HCT116 (cell line): ENCODE measurements at places on chromosomes 5 and 9. TPM values are rescaled to one million over a fixed set of nuclear protein-coding genes. Genes with fewer than 3 reads are reported as not detected.

DNA sequence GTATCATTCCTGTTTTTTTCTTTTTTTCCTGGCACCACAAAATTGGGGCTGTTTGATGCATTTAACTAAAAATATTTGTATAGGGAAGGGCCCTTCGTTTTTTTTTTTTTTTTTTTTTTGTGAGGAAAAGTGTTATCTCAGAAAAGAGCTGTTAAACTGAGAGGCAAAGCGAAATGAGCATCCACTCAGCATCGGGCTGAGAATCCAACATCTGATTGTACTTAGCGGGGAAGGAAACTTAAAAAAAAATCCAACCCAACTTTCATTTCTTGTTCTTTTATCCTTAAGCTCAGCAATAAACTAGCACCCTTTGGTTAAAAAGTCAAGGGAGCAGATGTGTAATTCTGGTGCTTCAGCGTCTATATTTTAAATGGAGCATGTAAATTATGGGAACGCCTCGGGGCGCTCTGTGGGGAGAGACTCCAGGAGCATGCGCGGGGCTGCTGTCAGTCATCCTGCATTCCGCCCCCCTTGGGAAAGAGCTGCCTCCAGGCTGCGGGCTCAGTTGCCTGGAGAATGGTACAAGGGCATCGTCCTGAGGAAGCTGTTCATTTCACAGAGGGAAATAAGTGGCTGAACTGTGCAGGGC, 33.3 kb downstream of the DMRT2 start:
- no peaks in the 10 kb centered on the region for H3K36me3 ChIP-seq
- H3K27me3 ChIP-seq, result no peaks in the 10 kb centered on the region
- H3K27ac ChIP-seq, result no peak overlapping the region
- DNase-seq, result no peak
- no peak overlapping the region for H3K4me3 ChIP-seq

GRCh38 chr9:95249986-95250385, 67.5 kb downstream of the FANCC start:
- H3K27ac ChIP-seq, result no peak overlapping the region
- H3K27me3 ChIP-seq, result no peaks in the 10 kb centered on the region
- H3K36me3 ChIP-seq, result peaks cover 3% of the 10 kb centered on the region; the same call in 1 of the 2 replicates
- DNase-seq, result no peak
- H3K4me3 ChIP-seq, result no peak overlapping the region

- no peaks in the 10 kb centered on the region for H3K27me3 ChIP-seq
- H3K36me3 ChIP-seq, result no peaks in the 10 kb centered on the region
- H3K4me3 ChIP-seq, result no peak overlapping the region
- no peaks in the 10 kb centered on the region for H3K4me1 ChIP-seq
- no peak overlapping the region for H3K27ac ChIP-seq
- DNase-seq, result no peak
Observed at GRCh38 chr5:176886336-176887251, 12.6 kb downstream of the HK3 start.

DNA sequence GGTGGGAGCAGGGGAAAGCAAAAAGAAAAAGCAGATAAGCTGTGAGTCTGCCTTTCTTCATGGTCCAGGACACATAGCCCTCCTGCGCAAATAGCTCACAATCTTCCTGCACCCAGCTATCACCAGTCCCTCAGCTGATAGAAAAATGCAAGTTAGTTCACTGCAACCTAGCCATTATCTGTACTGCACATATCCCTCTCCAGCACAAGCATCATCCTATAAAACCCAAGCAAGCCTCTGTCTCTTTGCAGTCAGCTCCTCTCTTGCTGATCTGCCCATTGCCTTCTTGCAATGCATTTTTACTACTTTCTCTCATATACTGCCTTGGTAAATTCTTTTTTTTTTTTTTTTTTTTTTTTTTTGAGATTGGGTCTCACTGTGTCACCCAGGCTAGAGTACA, 20.0 kb upstream of the MSANTD3 start:
- no peak overlapping the region for H3K4me3 ChIP-seq
- H3K27me3 ChIP-seq, result no peaks in the 10 kb centered on the region
- no peaks in the 10 kb centered on the region for H3K4me1 ChIP-seq

DNA sequence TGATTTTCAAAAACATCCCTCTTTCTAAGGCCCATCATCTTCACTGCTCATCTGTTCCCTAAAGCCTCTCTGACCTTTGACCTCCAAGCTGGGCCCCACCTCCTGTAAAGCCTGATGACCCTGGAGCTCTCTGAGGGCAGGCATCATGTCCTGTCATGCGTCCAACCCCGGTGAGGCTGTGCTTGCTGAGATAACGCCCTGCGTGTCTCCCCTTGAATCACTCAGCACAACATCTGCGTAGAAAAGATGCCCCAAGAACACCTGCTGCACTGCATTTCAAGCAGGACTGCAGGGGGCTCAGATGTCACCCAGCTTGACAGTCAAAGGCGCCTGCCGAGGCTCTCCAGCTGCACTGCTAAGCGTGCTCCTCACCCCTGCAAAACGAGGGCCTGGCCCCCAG, 78.0 kb downstream of the OTULIN start:
- no peak overlapping the region for H3K4me3 ChIP-seq
- H3K27me3 ChIP-seq, result no peaks in the 10 kb centered on the region
- no peaks in the 10 kb centered on the region for H3K4me1 ChIP-seq
- no peak overlapping the region for H3K27ac ChIP-seq
- no peaks in the 10 kb centered on the region for H3K36me3 ChIP-seq

- no peaks in the 10 kb centered on the region for H3K36me3 ChIP-seq
- no peaks in the 10 kb centered on the region for H3K27me3 ChIP-seq
- DNase-seq, result no peak
- H3K4me1 ChIP-seq, result no peaks in the 10 kb centered on the region
- no peak overlapping the region for H3K4me3 ChIP-seq
- H3K27ac ChIP-seq, result no peak overlapping the region
Observed at GRCh38 chr5:131481569-131481968, 153.5 kb downstream of the RAPGEF6 start.

DNA sequence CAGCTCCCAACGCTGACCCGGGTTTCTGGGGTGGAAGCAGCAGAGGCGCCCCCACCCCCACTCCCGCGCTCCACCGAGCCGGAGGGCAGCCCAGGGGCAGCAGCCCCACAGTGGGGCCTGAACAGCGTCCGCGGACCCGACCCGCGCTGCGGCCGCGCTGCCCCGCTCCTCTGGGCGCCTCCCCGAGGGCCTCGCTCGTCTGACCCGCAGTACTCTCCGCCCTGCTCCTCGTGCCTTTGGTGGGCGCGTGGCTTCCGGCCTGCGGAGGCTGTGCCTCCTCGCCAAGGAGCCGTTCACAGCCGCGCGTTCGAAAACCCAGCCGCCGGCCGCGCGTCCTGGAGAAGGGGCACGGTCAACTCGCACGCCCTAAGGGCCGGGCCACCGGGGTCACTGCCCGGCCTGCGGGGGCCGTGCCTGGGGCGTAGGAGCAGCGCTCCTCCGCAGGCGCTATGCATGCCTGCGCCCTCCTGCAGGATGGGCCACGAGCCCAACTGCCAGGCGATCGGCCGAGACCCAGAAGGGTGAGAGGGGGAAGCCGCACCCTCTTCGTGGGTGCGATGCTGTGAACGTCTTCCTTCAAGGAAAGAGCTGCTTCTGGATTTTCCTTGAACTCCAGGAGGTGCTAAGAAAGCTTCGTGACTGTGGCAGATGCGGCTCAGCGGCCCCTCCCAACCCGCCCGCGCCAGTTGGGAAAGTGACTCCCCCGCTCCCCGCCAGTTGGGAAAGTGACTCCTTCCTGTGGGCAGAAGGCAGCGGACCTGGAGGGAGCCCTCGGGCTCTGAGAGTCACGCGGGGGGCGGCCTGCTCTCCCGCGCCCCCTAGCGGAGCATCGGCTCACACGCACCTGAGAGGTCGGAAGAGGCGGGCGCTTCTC, 82.7 kb downstream of the HSD17B3 start:
- H3K4me1 ChIP-seq, result peaks cover 8% of the 10 kb centered on the region
- H3K27ac ChIP-seq, result no peak overlapping the region
- DNase-seq, result no peak
- no peaks in the 10 kb centered on the region for H3K36me3 ChIP-seq
- H3K27me3 ChIP-seq, result 0 out of 2 replicates have a peak, but pooled peaks cover 3% of the 10 kb centered on the region

- H3K27ac ChIP-seq, result no peak overlapping the region
- no peaks in the 10 kb centered on the region for H3K27me3 ChIP-seq
- H3K4me1 ChIP-seq, result no peaks in the 10 kb centered on the region; the same call in 1 of the 2 replicates
- H3K4me3 ChIP-seq, result no peak overlapping the region
Observed at GRCh38 chr5:180347702-180348101, 5.4 kb downstream of the GFPT2 start.

DNA sequence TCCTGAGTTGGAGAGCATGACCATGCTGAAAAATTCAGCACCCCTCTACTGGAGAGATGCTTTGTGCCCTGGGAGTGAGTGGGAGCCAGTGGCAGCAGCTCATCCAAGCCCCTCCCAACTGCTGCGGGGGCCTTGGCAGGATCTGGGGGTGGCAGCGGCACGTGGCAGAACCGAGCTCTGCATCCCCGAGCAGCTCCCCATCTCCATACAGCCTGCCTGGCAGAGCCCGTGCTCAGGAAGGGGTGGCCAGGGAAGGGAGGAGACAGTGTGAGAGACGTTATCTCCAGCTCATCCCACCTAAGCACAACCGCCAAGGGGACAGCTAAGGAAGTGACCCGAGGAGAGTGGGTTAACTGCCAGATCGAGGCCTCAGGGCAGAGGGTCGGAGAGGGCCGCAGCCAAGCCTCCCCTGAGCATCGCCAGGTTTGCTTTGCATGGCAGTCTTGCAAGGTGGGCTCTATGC, 17.2 kb upstream of the DPM2 start:
- H3K27ac ChIP-seq, result peak overlapping the region; percentile 79
- no peak for DNase-seq

DNA sequence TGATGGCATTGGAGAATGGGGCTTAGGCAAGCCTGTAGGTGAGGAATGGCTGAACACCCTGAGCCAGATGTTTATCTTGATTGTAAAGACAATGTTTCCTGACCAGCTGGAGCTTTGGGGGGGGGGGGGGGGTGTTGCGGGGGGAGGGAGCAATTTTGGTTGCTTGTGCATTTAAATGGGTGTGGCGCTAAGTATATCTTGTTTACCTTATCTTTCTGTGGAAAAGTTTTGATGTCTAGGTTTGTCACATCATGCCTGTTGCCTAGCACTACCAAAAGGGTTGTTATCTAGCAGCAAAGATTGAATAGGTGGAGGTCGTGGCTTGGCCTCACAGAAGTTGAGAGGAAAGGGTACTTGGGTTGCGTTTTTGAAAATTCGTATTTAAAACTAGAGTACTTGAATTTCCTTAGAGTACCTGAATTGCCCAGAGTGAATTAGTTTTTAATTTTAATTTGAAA, 1.3 kb downstream of the SMAD5 start:
- no peaks in the 10 kb centered on the region for H3K36me3 ChIP-seq
- no peaks in the 10 kb centered on the region for H3K27me3 ChIP-seq
- peak overlapping the region; percentile 70 for H3K4me3 ChIP-seq
- peaks cover 15% of the 10 kb centered on the region for H3K4me1 ChIP-seq
- DNase-seq, result no peak

- H3K4me3 ChIP-seq, result no peak overlapping the region
- no peaks in the 10 kb centered on the region for H3K36me3 ChIP-seq
- peaks cover 9% of the 10 kb centered on the region for H3K27me3 ChIP-seq
- H3K27ac ChIP-seq, result no peak overlapping the region
- DNase-seq, result no peak
- no peaks in the 10 kb centered on the region for H3K4me1 ChIP-seq
Observed at GRCh38 chr5:109669991-109670706, 19.6 kb upstream of the MAN2A1 start.

DNA sequence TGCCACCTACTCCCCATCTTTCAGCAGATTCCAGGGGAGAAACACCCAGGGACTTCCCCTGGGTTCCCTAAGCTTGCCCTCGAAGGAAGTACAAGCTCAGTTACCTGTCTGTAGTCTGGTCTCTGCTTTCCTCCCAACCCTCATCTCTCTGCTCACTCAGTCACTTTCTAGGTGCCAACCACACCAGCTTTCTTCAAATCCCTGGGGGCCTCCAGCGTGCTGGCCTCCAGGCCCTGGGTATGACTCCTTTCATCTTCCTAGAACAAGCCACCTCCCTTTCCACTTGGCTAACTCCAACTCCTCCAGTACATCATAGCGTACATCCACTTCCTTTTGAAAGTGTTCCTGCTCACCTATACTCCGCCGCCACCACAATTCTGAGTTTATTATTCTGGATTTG, 222.6 kb downstream of the SNX18 start:
- H3K27me3 ChIP-seq, result no peaks in the 10 kb centered on the region
- H3K4me1 ChIP-seq, result peaks cover 16% of the 10 kb centered on the region
- no peak overlapping the region for H3K4me3 ChIP-seq
- H3K27ac ChIP-seq, result no peak overlapping the region
- DNase-seq, result no peak

- DNase-seq, result no peak
- H3K27ac ChIP-seq, result no peak overlapping the region
- H3K36me3 ChIP-seq, result no peaks in the 10 kb centered on the region
- H3K4me1 ChIP-seq, result no peaks in the 10 kb centered on the region
Observed at GRCh38 chr5:154723740-154724505, 31.3 kb upstream of the LARP1 start.

Gene PCDHB10
- total RNA-seq, result not detected

Gene HEMGN
- not detected for total RNA-seq

Gene TRIM14
- 24.4 TPM for total RNA-seq

Gene TRPM3
- total RNA-seq, result not detected

Gene CARTPT
- not detected for total RNA-seq

Gene GPR150
- not detected for total RNA-seq

Gene MYMK
- not detected for total RNA-seq
